ENCODE measurements at places on chromosomes 6 and 20.

DNA sequence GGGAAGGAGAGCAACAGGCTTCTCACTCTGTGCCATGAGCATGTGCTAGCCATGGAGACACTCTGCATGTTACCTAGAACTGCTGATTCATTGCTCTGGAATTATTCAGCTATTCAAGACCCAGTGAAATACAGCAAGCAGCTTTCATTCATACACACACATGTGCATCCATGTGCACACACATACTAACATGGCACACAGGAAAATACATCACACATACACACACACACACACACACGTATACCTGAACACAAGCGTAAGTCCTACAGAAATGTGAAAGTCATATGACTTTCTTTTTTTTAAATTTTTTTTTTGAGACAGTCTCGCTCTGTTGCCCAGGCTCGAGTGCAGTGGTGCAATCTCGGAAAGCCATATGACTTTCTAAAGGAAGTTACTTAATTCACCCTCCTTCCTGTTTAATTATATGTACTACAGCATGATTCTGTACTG is 108.2 kb upstream of the NFATC2 start:
- DNase-seq: peak; percentile 64

GRCh38 chr20:62355516-62355877 is 11.6 kb downstream of the LAMA5 start:
- DNase-seq: no peak

DNA sequence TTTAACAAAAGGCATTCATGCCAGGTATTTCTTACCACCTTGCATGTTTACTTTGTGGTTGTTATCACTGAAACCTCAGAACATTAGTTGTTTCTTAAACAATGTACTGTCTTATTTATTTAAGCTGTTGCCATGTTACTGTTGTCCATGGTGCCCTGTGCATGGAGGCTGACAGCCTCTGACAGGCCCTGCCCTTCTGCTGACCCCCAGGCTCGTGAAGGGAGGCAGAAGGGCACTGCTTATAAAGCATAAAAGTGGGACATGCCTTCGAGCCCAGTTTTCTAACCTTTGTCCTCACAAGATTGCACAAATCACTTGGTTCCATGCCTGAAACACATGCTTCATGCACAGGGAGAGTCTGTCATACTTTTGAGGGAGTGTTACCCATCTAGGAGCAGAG is 46.7 kb upstream of the CLIC5 start:
- no peak for DNase-seq

- no peak for DNase-seq
These were observed 7.5 kb upstream of the LINC00237 start for GRCh38 chr20:21113697-21114096.

DNA sequence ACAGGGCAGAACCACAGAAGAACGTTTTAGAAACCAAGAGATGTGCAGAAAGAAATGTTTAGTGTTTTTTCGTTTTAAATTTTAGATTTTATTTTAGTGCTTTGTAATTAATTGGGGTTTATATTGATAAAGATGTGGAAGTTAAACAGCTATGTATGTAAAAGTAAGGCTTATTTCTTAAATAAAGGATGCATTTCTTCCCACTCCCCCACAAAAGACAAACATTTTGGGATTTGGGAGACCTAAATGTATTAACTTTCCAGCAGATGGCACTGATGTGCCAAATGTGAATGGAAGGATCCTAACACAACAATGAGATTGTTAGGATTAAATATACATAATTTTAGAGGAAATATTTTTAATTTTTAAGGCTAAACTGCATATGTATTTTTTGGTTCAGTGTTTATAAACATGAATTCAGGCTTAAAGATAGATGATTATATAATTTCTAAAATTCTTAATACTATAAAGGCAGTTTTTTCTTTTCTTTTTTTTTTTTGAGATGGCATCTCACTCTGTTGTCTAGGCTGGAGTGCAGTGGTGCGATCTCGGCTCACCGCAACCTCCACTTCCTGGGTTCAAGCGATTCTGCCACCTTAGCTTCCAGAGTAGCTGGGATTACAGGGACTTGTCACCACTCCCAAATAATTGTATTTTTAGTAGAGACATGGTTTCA is 12.0 kb downstream of the PFDN4 start:
- peak; percentile 72 for DNase-seq

GRCh38 chr6:2715737-2716136 is 35.0 kb downstream of the MYLK4 start:
- DNase-seq: no peak

DNA sequence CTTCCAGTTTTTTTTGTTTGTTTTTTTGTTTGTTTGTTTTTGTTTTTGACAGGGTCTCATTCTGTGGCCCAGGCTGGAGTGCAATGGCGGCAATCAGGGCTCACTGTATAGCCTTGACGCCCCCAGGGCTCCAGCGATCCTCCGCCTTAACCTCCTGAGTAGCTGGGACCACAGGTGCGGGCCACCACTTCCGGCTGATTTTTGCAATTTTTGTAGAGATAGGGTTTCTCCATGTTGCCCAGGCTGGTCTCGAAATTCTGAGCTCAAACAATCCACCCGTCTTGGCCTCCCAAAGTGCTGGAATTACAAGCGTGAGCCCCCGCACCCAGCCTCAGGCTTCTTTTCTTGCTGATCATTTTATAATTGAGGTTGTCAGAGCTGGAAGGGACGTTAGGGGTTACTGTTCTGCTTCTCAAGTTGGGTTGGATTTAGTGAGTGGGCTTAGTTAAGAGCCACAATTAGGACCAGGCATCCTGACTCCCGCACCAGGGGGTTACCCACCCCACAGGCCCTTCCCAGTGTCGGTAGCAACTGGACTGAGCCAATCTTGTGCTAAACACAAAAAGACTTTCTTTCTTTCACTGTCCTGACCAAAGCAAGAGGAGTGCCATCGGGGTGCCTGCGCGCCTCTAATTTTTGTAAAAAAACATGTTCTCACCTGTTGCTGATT is 13.1 kb upstream of the ZSCAN9 start:
- no peak for DNase-seq

DNA sequence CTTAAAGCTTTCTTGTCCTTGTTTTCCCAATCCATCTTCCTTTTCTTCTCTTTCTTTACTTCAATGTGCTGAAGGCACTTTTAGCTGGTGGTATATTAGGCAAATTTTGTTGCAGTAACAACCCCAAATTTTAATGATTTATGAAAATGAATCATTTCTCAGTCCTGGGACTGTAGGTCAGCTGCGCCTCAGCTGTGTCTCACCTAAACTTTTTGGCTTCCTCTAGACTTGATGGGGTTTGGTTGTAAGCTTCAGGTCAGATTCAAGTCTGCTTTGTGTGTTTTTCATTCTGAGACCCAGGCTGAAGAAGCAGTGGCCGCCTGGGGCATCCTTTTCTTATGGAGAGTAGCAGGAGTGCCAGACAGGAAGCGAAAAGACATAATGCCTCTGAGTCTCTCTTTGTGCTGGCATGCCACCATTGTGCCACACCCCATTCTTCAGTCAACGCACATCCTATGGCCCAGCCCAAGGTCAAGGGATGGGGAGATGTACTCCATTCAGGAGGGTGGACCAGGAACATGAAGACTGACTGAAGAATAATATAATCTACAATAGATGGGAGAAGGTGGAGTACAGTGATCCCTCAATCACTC is 28.9 kb upstream of the CD83 start:
- no peak for DNase-seq

DNA sequence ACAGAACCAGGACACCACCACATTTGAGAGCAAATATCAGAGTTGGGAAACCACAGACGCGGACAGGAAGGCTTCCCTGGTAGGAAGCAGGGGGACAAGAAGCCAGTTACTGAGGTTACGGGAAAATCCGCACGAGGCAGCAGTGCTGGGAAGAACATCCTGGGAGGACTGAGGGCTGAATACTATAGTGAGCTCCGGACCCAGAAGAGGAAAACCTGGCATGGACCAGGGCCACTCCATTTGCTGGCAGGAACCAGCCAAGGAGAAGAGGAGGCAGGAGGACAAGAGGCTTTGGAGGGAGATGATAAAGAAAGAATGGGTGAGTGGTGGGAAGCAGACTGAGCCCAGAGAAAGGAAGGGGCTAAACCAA is 6.1 kb upstream of the DSN1 start:
- DNase-seq: no peak

- DNase-seq: no peak
These were observed 27.4 kb downstream of the TENT5A start for GRCh38 chr6:81725127-81725526.

DNA sequence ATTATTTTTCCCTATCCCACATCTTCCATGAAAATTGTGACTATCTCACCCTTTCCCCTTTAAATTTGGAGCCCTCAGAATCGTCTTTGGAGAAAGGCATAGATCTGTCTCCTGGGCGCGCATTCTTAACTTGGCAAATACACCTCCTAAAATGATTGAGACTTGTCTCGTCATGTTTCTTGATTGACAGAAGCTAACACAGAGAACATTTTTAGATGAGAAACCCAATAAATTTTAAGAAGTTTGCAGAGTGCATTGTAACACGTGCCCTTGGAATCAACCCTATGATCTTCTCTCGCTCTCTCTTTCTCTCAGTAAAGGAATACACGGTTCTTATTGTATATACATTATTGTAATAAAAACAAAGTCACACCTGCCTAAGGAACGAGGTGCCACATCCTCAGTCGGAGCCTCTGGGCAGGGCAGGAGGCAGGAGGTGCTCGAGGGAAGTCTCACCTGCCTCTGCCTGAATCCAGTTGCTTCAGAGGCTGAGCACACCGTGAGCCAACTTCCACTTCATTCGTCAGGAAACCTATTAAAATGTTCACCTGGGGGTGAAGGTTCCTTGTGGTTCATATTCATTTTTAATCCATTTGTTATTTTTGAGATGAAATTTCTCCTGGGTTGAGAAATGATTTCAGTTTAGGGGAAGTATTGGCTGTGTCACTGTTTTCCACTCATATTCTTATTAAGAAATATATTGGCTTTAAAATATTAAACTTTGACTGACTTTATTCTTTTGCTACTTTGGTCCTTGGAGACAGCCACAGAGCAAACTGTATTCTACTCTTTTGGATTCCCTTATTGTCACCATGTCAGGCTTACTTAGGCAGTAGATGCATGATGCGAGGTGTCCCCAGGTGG is 90.5 kb upstream of the THBS2 start:
- no peak for DNase-seq

- DNase-seq: no peak
These were observed 31.4 kb upstream of the NR2E1 start for GRCh38 chr6:108134213-108134970.

DNA sequence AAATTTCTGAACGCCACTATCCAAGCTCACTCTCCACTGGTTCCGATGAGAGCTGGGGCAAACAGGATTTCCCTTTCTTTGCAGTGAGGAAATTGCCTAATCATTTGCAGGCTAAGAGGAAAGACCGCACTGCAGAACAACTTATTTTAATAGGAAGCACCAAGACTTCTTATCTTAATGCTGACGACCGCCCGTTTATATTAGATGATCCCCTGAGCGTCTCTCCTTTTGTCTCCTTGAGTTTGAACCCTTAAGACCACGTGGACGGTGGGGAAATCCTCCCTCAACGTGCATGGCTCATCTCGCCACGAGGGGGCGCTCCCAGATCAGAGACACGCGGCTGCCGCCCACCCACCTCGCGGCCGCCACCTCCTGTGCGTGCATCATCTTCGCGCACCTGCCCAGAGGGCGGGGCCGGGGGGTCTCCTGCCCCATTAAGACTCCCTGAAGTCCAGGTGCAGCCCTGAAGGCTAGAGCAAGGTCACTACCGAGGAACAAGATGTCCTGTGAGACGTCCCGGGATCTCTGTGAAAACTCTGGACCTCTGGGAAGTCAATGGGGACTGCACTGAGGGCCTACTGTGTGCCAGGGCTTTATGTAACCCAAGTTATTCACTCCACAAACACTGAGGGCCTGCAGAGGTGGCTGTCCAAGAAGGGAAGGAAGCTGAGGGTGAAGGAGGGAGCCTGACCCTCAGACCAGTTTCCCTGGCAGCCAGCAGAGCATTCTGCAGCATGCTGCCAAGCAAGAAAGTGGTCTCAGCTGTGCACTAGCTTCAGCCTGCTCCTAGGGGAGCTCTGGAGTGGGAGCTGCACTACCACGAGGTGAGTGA is 28.1 kb downstream of the PDYN start:
- peak; percentile 79 for DNase-seq

DNA sequence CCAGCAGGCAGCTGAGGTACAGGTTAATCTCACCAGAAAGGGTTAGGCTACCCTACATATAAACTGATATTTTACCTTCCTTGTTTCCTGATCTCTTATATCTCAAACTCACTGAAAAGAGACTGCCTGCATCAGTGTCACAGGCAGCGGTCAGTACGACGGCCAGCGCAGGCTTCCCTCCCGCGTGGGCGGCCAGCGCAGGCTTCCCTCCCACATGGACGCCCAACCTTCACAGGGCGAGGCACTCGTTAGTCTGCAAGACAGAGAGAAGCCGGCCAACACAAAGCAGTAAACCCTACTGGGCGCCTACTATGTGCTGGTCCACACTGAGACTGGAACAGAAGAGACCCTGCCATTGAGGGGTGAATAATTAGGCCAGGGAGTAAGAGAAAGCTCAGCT is 33.0 kb downstream of the TTI1 start:
- no peak for DNase-seq

DNA sequence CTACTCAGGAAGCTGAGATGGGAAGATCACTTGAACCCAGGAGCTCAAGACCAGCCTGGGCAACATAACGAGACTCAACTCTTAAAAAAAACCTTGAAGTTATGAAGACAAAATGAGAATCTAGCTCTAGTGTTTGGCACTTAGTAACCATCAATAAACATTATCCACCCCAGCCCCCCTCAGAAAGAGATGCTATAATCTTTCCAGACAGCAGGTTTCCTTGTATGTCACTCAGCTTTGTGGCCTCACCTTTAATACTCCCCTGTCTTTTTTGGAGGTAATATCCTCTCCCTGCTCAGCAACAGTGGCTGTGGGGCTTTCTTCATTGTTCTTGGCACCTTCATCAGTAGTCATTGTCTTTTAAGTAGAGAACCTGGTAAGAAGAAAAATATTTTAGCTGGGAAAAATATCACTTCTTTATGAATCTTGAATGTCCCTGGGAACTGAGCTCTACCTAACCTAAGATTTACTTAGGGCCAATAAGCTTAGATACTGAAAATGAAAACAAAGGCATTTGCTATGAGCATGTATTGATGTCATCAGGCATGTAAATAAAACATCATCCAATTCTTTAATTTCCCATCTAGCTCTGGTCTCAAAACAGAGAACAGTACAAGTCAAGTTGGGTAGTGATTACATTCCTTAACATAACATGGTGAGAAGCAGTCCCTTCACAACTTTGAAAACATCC is 46.1 kb downstream of the FKBP5 start:
- no peak for DNase-seq

DNA sequence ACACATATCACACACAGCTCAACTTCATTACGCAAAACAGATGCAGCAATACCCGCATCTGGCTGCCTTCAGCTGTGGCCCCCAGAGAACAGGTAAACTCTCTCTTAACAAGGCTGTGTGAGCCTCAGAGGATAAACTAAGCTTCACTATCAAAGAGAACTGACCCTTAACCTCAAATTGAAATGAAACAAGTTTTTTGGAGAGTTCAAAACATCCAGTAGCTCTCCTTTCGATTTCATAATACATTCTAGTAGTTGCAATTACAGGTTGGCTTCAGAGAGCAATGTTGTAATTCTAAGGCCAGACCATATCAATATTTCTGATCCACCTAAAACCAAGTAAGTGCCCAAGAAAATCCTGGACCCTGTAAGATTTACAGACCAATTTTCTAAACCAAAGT is 113.5 kb downstream of the FAXC start:
- DNase-seq: no peak

- peak; percentile 40 for DNase-seq
These were observed 189.6 kb downstream of the GJA10 start for GRCh38 chr6:90083891-90084290.

- DNase-seq: peak; percentile 65
These were observed 11.5 kb upstream of the IPCEF1 start for GRCh38 chr6:154367839-154368695.
